ENCODE measurements at places on chromosomes 4 and X.

- DNase-seq: no peak
These were observed 65.5 kb upstream of the KLF3 start for GRCh38 chr4:38598489-38598888.

- no peak for DNase-seq
These were observed 79.3 kb upstream of the SPANXB1 start for GRCh38 chrX:140923118-140923517.

DNA sequence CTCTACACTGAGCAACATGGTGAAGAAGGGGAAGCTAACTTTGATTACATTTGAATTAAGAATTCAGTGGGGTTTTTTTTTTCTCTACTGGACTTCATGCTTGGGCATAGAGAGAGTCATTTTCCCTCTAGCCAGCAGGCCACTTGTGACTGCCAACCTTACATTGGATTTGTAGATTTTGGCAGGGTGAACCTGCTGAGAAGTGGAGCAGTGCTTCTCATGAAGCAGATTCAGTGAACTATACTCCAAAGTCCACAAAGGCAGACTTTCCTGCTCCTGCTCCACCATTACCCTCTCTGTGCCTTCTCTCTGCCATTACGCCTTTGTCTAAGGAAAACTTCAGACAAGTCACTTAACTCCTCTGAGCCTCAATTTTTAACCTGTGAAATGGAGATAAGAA lies 69.9 kb downstream of the PAK3 start:
- no peak for DNase-seq

DNA sequence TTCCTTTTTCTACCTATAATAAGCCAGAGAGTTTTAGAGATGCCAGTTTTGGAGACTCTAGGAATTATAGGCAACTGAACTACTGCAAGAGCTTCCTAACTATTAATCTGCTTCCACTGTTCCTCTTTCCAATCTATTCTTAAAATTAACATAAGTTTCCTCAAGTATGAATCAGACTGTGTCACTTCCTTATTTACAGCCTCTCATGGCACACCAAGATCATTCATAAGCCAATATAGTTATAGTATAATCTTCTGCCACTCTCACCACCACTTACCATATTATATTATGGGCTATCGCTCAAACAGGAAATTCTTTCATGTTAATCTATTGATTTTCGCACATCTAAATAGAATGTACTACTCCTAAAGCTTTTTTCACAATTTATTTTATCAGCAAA lies 383.5 kb downstream of the STPG2 start:
- no peak for DNase-seq

DNA sequence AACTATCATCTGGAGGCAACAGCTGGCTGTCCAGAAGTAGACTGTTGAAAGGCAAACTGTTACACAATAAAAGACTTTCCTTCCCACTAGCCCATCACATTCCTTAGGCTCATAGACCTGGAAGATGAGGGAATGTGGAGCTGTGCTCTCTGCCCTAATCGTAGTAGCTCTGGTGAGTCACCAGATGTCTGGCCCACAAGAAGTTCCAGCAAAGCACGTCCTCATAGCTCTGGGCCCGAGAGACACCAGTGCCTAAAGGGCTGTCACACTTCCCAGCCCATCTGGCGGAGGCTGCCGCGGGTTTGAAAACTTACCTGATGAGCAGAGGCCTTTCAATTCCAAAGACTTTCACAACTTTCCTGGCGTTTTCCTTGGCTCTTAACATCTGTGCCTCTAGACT lies 81.7 kb upstream of the STOX2 start:
- DNase-seq: no peak

DNA sequence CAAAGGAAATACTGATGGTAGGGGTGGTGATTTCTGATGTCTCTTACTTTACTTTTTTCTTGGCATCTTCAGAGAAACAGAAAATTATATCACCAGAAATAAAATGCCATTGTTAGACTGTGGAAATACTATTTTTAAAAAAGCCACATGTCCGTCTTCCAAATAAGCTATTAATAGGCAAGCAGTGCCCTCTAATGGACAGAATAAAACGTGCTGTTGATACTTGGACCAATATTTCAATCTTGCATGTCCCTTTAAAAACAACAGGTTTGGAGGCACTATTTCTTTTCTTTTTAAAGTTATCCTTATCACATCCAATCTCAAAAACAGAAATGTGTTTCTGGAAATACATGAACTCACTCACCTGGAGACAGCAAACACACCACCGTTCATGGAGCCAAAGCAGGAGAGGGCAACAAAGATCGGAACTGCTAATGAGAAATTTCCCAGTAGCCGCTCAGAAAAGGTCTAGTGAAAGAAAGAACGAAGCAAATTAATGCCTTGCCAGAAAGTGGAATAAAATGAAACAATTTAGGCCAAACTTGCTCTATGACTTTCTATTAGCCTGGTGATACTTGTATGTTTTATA lies 59.2 kb downstream of the SLC7A11 start:
- peak; percentile 55 for DNase-seq

DNA sequence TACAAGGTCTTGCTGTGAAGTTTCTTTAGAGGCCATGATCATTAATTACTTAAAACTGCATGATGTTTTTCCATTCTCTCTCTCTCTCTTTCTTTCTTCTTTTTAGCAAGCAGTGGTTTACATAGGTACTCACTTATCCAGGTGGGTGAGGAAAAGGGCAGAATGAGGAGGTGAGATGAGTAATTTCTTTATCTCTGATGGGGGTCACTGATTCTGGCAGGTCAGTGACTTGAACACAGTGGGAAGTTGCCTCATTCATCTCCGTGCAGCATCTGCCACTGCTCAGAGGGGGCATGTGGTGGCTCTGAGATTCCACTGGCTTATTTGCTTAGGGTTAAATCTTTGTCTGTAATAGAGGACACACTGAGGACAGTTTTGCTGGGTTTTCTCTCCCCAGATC lies 62.6 kb downstream of the FAM114A1 start:
- DNase-seq: no peak

DNA sequence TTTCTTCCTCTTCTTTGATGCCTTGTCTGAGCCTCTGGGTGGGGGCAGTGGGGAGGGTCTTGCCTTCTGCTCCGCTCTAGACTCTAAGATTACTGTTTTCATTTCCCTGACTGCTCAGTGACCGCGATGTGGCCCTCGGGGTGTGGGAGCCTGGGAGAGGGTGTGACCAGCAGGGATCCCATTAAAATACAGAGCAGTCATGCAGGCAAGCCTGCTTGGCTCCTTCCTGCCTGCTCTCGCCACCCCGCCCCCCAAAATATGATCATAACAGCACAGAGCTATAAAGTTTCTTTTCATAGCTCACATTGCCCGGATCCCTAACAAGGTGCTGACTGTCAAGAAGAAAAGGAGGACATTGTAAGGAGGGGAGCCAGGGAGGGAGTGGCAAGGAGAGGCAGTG lies 332.9 kb downstream of the RAB28 start:
- no peak for DNase-seq

GRCh38 chr4:41528512-41529205 lies 9.3 kb upstream of the LIMCH1 start:
- DNase-seq: no peak

- DNase-seq: no peak
These were observed 16.4 kb downstream of the PLP1 start for GRCh38 chrX:103792916-103793544.

- no peak for DNase-seq
These were observed 13.6 kb upstream of the GPR174 start for GRCh38 chrX:79130857-79131256.

GRCh38 chr4:54378461-54378860 lies 149.4 kb downstream of the PDGFRA start:
- no peak for DNase-seq

GRCh38 chr4:155042014-155042413 lies 166.4 kb upstream of the NPY2R start:
- DNase-seq: no peak

DNA sequence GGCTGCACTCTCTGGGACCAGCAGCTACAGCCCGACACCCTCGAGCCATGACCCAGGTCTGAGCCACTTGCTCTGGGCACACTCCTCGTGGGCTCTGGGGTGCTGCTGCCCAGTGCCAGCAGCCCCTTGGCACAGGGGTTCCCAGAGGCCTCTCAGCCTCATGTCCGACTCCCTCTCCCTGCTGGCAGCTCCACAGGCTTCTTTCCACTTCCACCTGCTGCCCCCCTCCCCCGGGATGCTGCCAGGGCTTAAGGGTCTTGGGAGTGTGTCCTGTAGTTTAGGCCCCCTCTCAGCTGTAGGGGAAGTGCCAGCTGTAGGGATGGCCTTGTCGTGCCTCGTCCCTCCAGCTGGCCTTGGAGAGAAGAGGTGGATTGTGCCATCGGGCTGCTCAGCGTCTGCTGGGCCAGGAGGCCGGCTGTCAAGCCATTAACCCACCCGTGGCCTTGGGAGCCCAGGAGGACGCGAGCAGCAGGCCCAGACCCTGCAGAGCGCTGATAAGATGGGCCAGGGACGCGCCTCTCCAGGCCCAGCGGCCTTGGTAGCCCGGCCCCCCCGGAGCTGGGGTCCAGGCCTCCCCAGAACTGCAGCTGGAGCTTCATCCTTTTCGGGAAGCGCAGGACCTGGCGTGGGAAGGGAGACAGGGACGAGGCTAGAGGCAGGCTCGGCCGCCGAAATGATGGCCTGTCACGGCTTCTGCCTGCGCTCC lies 1.0 kb upstream of the USP27X start:
- DNase-seq: no peak

DNA sequence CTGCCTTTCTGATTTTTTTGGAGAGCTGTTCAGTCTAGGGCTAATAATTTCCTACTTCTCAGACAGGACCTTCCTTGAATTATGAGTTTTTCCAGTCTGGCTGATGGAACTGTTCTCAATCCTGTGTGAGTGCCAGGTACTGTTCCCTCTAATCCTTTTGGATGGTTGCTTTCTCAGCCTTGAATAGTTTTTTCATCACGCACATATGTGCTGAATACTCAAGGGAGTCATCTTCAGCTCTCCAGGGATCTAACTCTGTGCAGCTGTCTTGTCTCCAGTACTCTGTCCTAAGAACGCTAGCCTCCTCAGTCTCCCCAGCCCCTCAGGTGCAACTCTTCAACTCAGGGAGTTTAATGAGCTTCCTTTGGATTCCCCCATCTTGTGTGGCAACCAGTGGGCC lies 93.2 kb downstream of the GASK1B start:
- no peak for DNase-seq

- no peak for DNase-seq
These were observed 18.3 kb downstream of the SLC4A4 start for GRCh38 chr4:71356924-71357663.

- no peak for DNase-seq
These were observed 347.1 kb downstream of the GBA3 start for GRCh38 chr4:23039818-23040217.

- peak; percentile 26 for DNase-seq
These were observed 329.4 kb downstream of the HNRNPD start for GRCh38 chr4:82044141-82044993.

GRCh38 chrX:13305108-13305507 lies 14.7 kb downstream of the ATXN3L start:
- DNase-seq: no peak

- no peak for DNase-seq
These were observed 13.9 kb upstream of the HEPH start for GRCh38 chrX:66150163-66150562.

GRCh38 chr4:98092833-98093439 lies 50.3 kb downstream of the STPG2 start:
- peak; percentile 26 for DNase-seq

GRCh38 chrX:17355976-17356375 lies 19.0 kb upstream of the NHS start:
- no peak for DNase-seq

DNA sequence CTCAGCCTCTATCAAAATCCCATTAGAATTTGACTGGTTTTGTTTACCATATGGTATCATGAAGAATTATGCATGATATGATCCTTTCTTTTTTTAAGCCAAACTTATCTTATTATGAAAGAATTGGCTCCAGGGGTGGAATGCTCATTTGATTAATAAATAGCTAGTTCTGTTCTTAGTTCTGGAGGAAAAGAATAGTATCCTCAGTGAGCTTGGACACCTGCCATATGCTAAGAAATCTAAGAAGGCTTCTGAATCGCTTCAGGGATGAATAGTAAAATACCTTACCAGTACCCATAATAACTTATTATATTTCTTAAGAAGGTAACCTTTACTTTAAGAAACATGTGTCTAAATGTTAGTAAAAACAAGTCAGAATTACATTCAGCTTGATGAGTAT lies 803.6 kb downstream of the ADGRL3 start:
- no peak for DNase-seq

DNA sequence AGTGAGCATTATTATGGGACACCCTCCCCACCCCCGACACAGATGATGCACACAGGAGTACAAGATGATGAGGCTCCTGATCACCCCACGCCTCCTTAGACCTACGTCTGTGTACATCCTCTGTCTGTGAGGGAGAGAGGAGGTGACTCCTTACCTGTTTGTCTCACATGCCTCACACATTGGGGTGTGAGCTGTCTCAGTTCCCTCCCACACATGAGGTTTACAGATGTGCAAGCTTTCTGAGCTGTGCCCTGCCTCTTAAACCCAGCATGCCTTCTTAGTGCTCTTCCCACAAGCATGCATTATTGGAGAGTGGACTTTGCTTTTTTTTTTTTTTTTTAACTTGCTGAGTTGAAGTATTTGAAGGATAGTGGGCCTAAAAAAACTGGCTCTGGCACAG lies 76.7 kb downstream of the CLCN5 start:
- DNase-seq: no peak

DNA sequence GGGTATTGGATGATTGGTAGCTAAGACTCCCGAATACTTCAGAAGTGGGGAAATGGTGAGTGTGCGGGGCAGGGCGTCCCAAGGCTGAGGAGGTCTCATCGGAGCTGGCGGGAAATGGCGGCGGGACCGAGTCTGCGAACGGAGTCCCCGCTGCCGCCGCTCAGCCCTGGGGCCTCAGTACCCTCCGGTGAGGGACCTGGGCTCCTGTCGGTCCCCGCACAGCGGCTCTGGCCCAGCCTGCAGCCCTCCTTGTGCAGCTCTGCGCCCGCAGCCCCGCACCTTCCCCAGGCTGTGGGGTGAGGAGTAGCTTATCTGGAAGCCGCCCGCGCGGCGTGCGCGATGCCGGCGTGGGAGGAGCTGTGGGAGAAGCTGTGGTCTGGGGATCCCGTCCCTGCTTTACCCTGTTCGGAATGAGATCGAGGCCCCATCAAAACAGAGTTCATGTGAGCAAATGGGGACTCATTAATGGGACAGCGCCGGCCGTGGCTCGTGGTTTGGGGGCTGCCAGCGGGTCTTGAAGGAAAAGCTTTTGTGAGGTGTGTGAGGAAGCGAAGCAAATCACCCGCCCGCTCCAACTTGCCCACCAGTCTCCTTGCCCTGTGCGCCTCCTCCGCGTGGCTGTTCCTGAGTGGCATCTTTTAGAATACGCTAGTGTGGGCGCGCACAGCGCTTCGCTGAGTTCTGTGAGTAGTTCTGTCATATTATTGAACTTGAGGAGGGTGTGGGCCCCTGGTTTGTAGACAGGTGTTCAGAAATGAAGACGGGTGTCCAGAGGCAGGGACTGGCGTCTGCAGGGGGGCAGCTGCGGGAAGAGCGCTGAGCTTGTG lies 531 bp downstream of the ZNF141 start:
- DNase-seq: no peak

GRCh38 chr4:1603413-1604135 lies 80.5 kb downstream of the FAM53A start:
- no peak for DNase-seq

DNA sequence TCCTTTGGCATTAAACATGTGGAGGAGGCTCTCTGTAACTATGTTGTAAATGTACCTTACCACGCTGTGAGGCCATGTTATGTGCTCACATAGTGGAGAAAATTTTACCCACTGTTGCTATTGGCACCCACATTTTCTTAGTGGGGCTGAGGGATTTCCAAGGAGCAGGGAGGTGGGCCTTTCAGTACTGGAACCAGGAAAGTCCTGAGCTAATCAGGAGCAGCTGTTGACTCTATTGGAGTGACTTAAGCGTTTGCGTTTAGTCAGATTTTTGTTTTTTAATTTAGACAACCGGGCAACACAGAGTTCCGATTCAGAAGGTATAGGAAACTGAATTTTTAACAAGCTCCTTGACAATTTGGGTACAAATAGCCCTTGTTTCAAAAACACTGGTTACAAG lies 30.7 kb upstream of the WDR17 start:
- DNase-seq: no peak
